ENCODE measurements at places on chromosomes 7 and 10.

DNA sequence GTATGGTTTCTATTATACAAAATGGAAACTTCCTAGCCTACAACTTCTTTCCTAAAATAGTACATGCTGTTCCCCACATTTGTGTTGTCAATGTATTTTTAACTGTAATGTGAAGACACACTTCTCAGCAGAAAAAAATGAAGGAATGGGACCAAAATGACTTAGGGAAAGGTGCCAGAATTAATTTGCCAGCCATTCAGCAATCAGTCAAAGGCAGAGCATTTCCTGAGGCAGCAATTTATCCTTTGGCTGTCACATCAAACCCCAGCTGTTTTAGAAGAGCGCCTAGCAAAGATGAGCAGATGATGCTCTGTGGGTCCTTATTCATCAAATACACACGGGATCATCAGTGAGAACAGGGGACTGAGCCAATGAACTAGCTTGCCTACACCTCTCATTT lies 592.5 kb downstream of the KCNMA1 start:
- DNase-seq, result no peak

- no peak for DNase-seq
These were observed 2.4 kb upstream of the TAS2R38 start for GRCh38 chr7:141975806-141976523.

- no peak for DNase-seq
These were observed 176.6 kb upstream of the SP4 start for GRCh38 chr7:21251151-21251800.

DNA sequence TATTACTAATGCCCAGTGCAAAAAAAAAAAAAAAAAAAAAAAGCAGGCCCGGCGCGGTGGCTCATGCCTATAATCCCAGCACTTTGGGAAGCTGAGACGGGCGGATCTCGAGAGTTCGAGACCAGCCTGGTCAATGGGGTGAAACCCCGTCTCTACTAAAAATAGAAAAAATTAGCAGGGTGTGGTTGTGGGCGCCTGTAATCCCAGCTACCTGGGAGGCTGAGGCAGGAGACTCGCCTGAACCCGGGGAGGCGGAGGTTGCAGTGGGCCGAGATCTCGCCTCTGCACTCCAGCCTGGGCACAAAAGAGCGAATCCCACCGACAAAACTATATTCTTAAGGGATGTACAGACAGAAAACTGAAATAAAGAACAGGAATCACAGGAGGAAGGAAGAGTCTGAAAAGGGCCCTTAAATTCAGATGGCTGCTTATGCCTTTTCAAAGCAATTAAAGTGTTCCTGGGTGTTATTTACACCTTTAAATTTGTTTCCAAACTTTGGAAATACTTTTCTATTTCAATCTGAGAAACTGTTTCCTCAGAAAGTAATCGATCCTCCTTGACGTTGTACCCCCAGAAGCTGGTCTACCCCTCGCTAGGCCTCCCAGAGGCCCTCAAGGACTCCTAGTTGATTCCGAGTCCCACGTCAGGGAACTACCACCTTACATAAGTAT lies 2.0 kb upstream of the KMT2E start:
- DNase-seq, result no peak

- DNase-seq, result no peak
These were observed 257.0 kb downstream of the OTUD1 start for GRCh38 chr10:23695825-23696420.

- DNase-seq, result no peak
These were observed 45.9 kb upstream of the PTF1A start for GRCh38 chr10:23146258-23146657.

DNA sequence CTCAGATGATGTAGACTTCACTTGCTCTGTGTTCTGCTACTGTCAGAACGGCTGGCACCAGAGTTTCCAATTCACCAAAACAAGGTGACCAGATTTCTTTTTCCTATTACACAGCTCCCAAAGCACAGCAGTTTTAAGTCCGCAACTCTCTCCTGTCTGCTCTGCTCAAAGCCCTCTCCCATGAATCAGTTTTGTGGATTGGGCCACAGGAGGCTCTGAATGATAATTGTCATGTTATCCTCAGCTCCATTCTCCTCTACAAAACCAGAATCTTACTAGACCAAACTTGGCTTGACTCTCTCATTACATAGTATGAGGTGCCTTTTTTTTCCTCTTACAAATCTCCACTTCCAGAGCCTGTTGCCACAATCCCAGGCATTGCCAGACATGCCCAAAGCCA lies 223.5 kb downstream of the SNX13 start:
- no peak for DNase-seq

DNA sequence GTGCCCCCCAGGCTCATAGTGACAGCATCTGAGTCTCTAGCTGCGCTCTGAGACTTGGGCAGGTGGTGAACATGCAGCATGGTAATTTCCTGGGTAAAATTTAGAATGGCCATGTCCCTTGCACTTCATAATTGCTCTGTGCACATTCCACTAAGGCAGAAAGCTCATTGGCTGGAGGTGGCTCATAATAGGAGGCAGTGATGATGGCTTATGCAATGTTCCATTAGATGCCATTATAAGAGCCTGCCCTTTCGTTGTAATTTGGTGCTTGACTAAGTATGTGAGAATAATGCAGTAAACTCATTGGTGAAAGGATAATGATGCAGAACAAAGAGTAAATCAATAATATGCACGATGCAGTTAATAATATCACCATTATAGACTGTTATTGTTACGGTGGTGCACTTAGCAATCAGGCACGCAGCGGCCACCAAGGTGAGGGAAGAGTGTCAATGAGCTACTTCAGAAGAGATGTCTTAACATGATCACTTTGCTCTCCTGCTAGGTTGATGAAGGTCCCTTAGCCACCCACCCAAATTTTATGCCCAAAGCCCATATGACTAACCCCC lies 545.9 kb downstream of the KCNMA1 start:
- DNase-seq, result no peak

- no peak for DNase-seq
These were observed 49.7 kb downstream of the CDK14 start for GRCh38 chr7:90645784-90646183.

DNA sequence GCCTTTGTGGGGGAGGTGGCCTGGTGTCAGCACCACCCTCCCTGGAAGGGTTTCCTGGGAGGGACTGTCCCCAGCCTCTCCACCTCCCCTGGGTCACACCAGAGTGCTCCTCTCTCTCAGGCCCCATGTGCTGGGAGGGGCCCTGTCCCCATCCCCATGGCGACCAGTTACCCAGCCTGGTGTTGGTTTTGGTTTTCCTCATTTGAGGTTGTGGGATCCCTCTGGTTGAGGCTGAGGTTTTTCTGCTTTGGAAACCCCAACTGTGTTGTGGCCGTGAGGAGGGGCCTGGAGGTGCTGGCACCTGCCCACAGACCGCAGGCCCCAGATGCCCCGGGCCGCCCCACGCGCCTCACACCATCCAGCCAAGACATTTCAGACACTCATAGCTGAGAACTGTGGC lies 106.3 kb downstream of the GRK5 start:
- no peak for DNase-seq

DNA sequence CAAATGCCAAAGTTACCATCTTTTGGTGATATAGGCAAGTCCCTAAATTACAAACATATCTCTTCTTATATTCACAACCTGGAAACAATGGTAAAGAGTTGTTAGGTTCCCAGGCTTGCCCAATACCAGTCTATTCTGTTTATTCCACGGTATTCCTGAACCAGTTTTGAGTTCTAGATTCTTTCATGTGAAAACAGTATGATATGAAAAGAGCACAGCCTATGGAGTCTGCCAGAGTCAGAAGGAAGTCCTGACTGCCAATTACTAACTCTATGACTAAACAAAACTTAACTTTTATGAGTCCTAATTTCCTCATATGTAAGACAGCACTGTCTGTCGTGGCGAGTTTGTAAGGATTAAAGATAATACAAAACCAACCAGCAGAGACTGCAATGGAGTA lies 5.6 kb downstream of the ABI1 start:
- no peak for DNase-seq

- no peak for DNase-seq
These were observed 2.8 kb downstream of the PILRA start for GRCh38 chr7:100376066-100376465.

DNA sequence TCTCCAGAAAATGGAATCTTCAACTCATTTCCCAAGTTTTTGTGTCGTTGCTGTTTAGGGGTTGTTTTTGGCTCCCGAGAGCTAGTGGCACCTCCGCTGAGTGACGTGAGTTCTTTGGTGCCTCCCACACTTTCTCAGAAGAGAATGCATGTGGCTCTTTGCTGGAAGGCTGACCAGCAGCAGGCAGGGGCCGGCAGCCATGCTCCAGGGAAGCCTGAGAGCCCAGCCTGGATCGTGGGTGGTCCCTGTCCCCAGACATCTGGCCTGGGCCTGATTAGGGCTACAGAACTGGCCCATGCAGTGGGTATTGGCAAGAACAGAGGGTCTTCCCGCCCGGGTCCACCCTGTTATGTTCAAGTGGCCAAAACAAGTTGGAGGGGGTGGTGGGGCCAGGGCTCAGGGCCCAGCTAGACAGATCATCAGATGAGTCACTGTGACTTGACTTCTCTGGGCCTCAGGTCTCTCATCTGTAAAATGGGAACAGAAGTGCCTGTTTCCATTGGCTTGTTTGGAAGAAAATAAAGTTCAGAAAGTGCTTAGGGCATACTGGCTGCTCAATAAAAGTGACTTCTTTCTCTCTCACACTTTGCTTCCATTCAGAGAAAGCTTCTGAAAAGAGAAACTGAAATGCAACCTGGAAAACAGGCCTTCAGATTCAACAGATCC lies 83.1 kb downstream of the STRA8 start:
- DNase-seq, result no peak

DNA sequence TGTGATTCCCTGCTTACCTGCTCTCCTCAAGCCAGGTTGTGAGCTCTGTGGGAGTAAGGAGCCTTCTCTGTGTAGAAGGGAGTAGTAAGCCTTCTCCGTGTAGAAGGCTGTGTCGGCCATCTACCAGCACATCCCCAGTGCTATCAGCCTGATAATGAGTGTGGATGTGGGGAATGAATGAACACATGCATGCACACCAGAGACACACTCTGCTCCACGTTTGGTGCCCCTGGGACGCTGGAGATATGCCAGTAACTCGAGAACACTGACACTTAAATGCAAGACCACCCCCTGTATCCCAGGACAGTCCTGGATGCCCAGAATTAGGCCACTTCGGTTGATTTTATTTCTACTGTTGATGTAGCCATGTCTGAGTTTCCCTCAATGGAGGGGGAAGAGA lies 21.1 kb upstream of the GPR26 start:
- DNase-seq, result no peak

DNA sequence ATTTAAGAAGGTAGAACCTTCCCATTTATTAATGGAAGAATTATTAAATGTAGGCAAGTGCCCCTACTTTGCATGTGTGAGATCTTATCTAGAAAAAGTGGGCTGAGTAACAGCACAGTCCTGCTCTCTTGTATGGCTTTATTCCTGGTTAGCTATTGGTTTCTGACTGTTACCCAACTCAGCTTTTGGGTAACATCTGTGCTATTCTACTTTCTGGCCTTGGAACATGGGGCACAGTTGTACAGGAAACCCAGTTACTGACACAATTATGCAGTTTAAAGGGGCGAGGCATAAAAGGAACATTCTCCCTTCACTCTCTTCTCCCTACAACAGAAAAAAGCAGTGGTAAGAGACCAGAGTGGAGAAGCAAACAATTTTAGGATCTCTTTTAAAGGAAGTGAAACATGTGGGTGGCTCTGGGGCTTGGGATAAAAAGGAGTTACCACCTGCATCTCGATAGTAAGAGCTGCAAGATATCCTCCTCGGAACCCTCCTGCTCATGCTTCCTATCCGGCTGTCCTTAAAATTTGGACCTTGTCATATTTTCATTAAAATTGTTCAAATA lies 16.0 kb downstream of the NUDT5 start:
- DNase-seq, result no peak

GRCh38 chr10:15609246-15609645 lies 110.5 kb downstream of the ITGA8 start:
- no peak for DNase-seq

- no peak for DNase-seq
These were observed 111.0 kb downstream of the LRRTM3 start for GRCh38 chr10:67036808-67037207.

DNA sequence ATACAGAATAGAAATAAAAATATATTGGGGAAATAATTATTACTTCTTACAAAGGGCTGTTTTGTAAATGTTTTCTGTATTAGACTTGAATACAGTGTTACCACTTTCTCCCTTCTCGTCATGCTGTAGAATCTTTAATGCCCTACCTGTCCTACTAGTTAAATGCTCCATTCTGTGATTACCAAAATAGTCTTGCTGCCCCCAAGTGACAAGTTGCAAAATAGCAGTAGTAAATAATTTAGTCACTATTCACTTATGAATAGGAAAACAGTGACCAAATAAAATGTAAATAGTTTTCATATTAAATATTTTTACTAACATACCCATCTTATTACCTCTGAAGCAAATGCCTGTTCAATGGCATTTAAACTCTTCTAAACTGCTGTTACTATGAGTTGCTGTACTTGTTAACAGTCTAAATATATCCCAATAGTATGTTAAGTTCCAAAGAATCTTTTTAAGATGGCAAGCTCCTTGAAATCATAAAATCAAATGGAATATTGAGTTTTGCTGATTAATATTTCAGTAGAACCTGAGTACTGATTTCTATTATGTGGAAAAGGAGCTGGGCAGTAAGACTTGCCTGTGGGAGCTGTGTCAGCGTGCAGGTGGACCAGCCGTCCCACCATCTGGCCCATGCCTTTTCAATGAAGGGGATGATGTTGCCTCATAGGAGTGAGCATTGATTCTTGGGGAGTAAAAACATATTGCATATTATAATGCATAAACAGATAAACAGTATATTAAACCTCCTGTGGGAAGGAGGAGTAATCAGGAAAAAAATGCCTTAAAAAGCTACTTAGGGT lies 18.1 kb upstream of the OIT3 start:
- no peak for DNase-seq

DNA sequence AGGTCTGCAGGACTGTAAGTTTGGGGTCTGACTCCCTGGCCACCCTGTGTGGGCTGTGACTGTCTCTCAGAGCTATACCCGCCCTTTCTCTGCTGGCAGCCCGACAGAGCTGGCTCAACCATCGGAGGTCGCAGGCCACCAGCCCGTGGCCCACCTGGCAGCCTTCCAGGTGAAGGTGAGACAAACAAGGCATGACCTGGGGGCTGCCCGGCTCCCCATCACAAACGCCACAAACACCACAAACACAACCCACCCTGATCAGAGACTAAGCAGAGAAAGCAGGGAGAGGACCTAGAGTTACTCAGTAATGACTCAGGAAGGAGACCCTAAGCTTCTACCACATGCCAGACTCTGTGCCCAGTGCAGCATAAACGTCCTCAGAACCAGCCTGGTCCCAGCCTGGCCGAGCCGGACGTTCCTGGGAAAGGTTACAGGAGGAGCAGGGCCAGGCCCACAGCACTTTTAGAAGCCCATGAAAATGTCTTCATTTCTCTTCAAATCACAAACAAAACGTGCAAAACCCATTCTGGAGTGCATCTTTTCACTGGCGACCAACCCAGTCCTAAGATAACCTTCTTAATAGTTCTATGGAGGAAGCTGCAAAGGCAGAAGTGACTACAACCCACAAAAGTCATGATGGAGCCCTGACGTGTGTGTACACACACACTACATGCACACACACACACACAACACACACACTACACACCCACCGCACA lies 66.8 kb downstream of the MKI67 start:
- DNase-seq, result no peak

Data from gastrocnemius medialis (tissue), 4 donors.